ENCODE measurements at places on chromosomes 6 and 20.

- DNase-seq: no peak
Measured at GRCh38 chr6:139146317-139146726, 11.4 kb downstream of the HECA start.

DNA sequence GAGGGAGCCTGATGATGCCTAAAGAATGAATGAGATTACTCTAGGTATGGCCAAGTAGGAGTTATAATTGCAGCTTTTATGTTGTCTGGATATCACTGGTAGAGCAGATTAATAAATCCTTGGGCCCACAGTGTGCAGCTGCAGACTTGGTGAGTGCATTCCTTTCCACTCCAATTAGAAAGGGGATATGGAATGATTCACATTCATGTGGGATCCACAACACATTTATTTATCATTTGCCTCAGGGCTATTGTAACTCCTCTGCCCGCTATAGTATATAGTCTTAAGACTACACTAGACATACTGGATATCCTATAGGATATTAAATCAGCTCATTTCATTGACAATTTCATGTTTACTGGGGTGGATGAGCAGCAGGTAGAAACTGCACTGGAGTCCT is 11.6 kb upstream of the HLA-G start:
- no peak for DNase-seq

DNA sequence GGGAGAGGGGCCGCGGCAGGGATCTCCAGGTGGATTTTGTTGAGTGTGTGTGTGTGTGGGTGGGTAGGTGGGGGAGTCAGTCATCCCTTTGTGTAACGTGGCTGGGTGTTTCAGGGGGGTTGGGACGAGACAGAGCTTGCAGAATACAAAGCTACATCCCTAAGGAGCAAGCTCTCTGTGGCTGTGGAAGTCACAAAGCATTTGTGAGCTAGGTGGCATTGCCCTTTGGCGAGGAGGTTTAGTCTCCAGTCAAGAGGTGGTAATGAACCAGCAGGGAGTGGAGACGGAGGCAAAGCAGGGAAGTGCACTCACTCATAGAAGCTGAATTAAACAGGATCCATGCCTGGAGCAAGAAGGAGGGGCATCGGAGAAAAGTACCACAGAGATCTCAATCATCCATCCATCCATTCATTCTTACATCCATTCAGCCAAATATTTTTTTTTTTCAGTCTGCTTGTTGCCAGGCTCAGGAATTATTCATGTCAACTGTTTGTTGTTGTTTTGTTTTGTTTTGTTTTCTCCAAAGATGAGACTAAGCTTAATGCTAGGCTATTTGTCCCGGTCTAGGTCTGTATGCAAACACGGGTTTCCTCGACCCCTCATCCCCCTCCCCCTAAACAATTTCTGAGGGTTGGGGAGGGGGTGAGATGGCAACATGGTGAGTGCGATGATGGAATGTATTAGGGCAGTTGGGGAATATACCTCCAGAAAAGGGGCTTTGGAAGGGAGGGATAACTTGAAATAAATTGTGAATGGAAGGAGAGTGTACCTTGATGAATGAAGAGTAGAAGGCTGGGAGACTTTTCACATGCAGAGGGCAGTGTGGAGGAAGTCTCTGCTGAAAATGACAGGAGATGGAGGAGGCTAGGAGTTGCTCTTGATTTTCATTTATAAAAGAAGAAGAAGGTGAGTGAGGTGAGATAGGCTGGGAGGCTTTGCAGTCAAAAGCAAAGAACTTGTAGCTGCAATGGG is 1.0 kb downstream of the HCRTR2 start:
- no peak for DNase-seq

DNA sequence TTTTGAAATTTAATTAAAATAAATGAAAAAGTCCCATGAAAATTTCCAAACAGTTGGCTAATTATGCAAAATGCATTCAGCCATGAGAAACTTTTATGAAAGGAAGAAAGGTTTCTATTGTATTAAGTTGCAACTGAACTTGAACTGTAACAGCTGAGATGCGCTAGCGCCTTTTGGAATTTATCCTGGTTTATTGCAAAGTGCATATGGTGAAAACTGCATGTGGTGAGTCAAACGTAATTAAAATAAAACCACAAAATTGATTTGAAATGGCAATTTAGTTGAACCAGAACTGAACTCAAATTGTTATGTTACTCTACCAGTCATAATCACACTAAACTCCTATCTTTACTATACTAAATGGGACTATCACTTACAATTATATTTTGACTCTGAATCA is 46.4 kb upstream of the COL21A1 start:
- DNase-seq: no peak

DNA sequence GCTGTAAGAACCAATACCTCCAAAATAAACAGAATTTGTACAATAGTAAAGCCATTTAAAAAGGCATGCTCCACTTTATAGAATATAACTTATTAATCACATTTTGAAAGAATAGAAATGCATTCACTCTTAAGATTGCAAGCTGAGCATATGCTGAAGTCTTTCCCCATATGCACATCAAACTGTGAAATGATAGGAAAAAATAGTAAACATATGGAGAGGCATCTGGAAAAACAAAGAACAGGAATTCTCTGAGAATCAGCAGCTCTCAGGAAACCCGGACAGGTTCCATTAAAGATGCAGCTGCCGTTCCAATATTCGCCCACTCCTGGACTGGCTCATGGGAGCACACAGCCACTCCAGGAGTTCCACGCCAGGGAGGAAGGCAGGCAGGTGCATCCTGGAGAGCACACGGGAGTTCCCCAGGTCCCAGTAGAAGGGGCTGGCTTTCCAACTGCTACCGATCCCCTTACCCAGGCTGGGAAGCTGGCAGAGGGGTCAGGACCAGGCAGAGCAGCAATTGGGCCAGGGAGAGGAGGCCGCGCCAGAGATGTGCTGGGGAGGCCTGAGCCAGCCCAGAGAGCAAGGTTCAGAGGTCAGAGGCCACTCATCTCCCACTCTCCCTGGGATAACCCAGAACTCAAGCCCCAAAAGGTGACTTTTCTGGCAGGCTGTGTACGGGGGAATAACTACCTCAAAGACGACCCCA is 111.1 kb downstream of the DLL1 start:
- DNase-seq: no peak

DNA sequence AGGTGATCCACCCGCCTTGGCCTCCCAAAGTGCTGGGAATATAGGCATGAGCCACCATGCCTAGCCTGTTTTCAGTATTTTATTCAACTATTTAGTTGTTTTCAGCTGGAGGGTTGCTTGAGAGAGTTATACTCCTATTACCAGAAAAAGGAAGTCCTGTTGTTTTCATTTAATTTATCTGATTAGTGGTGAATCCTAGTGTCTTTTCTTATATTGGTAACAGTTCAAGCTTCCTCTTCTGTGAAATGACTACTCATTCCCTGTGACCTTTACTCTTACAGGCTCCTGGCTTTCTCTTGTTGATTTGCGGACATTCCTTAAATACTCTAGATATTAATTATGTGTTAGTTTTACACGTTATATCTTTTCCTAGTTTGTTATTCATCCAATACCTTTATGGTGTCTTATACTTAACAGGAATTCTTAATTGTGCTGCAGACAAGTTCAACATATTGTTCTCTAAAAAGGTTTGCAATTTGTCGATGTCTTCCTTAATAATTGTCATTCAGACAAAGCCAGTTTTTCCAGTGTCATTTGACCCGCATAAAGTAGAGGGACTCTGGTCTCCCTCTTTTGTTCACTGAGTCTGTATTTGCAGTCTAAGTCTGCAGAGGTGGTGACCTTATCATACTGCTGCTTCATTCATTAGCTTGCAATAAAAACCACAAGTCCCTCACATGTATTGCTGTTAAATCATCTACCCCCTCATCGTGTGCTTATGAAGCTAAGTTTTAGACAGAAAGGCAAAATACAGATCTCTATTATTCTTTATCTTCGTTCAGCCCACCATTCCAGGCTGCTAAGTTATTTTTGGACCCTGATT is 51.4 kb downstream of the ZBTB9 start:
- DNase-seq: no peak

DNA sequence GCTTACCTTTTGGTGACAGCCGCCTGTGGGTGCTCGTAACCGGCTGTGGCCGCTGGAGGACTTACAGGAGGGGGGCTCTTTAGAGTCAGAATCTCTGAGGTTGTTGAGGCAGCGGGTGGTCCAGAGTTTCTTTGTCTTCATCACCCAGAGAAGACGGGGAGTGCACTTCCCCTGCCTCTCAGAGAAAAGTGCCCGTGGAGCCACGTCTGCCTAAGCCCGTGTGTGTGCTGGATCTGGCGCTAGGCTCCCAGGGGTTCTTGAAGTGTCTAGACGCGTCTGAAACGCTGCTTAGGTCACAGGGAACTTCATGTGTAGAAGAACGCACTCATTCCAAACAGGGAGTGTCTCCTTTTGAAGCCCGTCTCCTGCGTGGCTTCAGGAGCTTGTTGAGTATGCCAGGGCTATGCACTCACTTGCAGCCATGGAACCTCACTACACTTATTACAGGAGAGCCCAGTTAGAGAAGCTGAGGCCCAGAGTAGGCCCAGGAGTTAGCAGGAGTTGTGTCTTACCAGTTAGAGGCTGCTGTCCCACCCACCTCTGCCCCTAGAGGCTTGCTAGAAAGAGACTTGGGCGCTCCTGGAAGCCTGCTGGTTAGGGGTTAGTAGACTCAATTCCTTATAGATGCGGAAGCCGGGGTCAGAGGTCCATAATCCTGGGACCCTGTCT is 1.3 kb downstream of the LSM14B start:
- peak; percentile 38 for DNase-seq

DNA sequence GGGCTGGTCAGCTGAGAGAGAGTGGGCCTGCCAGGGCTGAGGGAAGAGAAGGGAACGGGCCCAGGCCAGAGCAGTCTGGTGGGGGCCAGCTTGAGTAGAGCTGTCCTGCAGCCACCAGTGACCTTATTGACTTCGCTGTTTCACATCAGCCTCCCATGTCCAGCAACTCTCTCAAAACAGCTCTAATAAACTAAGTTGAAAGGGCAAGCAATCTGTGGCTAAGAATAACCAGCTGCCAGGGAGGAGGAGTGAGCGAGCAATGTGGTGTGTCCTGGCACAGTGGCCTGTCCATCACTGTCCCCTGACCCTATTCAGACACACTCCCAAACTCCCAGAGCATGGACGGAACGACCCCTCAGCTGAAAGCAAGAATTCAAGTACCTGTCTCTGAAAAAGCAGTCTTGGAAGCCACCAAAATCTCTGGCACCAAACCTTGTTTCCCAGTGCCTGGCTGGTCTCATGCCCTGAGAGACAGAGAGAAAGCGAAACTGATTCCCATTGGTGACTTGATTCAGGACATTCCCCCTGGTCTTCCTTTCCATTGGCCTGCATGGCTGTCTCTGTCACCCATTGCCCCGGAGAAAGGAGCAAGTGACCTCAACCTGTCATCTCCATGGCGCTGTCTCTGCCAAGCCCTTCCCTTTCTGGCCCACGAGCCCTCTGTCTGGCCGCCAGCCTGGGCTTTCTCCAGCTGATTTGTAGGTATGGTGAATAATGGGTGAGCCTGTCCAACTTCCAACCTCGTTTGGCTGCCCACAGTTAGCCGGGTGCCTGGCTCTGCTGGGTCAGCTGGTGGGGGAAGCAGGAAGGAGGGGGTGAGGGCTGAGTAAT is at the start of gene DDO:
Gene DDO (minus strand): TSS at position 490 of the 831 bp plus-strand sequence. CDS start 2,113 bp downstream, outside the sequence.
- no peak for DNase-seq

DNA sequence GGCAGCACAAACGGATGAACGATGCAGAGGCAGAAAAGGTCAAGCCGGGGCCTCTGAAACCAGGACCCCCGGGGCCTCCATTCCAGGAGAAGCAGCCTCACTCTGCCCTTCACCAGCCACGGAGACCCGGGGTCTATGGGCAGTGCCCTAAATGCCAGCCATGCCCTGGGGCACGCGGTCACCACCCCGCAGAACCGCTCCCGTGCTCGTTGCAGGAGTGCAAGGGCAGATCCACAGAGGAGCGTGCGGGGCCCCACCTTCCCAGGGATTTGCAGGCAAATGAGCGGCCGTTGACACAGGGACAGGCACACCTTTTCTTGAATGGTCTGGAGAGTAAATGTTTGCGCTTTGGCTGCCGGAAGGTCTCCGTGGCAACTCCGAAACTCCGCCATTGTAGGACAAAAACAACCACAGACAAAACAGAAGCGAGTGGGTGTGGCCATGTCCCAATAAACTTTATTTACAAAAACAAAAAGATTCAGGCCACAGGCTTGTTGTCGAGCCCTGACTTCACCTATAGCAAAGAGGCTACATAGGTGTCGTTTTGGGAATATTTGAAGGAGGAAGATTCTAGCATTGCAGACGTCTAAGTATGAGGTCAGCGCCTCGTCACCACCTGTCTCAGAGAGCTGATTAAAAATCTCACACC is 163.3 kb downstream of the TAF4 start:
- no peak for DNase-seq

DNA sequence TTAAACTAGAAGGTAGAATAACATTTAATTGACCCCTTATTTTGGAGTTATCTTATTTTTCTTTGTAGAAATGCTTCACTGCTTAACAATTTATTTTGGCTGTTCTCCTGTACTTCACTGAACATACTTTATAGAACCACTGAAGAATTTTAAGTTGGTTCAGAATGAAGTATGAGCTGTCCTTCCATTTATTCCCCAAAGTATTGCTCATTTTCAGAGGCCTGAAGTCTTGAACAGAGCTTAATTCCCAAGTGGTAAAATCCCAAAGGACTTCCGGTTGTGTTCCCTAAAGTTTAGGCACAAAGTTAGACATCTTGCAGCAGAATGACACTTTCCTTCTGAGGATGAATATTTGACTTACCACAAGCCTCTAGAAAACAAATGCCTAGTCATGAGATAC is 233.3 kb downstream of the TINAG start:
- DNase-seq: no peak

DNA sequence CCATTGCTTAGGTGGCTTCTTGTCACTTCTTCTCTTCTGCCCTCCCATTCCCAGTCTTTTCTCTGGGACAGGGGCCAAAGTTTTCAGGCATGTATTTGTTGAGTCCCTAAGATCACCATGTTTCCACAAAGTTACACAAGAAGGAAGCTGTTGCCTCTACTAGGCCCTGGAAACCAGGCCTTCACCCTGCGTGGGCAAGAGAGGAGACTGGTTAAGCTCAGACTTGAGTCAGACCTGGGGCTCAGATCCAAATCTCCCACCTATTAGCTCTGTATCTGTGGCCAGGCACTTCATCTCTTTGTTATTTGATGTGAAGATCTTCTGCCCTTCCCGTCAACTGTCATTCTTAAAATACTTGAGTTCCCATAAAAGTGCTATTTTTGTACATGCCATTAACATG is 154.6 kb downstream of the SASH1 start:
- DNase-seq: no peak

GRCh38 chr6:90227213-90227612 is 69.4 kb downstream of the BACH2 start:
- DNase-seq: no peak

- DNase-seq: peak; percentile 93
Measured at GRCh38 chr6:27518881-27519795, 46.2 kb upstream of the ZNF184 start.

GRCh38 chr6:82264824-82265223 is 17.3 kb upstream of the IBTK start:
- no peak for DNase-seq

GRCh38 chr6:148365041-148365440 is 22.4 kb downstream of the SASH1 start:
- DNase-seq: no peak

GRCh38 chr6:131758920-131759319 is 48.1 kb upstream of the CTAGE9 start:
- DNase-seq: no peak

- DNase-seq: no peak
Measured at GRCh38 chr6:4794140-4794707, 18.0 kb downstream of the CDYL start.

All from KBM-7 (cell line).